ENCODE measurements at places on chromosomes 1 and 21. TPM values are rescaled to one million over a fixed set of nuclear protein-coding genes. Genes with fewer than 3 reads are reported as not detected.

CYP2J2 gene
- 58.6 TPM for total RNA-seq

KLHDC7A gene
- 3.5 TPM for total RNA-seq

DNAJC28 gene
- total RNA-seq, result 1.9 TPM

CLEC20A gene
- not detected for total RNA-seq

LDLRAD1 gene
- total RNA-seq, result not detected

LCE1E gene
- not detected for total RNA-seq

NBPF6 gene
- not detected for total RNA-seq

SERPINC1 gene
- not detected for total RNA-seq

LHX8 gene
- total RNA-seq, result not detected

NBPF11 gene
- 12.4 TPM for total RNA-seq

PLA2G2C gene
- total RNA-seq, result 0.55 TPM

LEMD1 gene
- not detected for total RNA-seq

DUSP10 gene
- 1.9 TPM for total RNA-seq

S100B gene
- total RNA-seq, result 6.4 TPM

C1orf94 gene
- not detected for total RNA-seq

KLHDC9 gene
- 9.7 TPM for total RNA-seq

TMEM240 gene
- 12.2 TPM for total RNA-seq

TGFB2 gene
- total RNA-seq, result 0.48 TPM

RRP1B gene
- total RNA-seq, result 22.5 TPM

S100A3 gene
- total RNA-seq, result 0.85 TPM

DTL gene
- 3.2 TPM for total RNA-seq

ZNF669 gene
- 6.3 TPM for total RNA-seq

KCNE1 gene
- 1.4 TPM for total RNA-seq

ERMAP gene
- total RNA-seq, result 15.3 TPM

Measured in mucosa of descending colon (tissue), 3 donors.